SJSA1 (cell line): ENCODE measurements at places on chromosomes 6 and 20. TPM values are rescaled to one million over a fixed set of nuclear protein-coding genes. Genes with fewer than 3 reads are reported as not detected.

Gene RSPH4A
- 0.05 TPM in 1 of 2 replicates, not detected in the other for total RNA-seq

Gene LAMA5
- total RNA-seq, result 3.2 and 3.6 TPM in 2 replicates

Gene STMND1
- 1.00 TPM in 1 of 2 replicates, not detected in the other for total RNA-seq

Gene ASIP
- not detected in 2 replicates for total RNA-seq

Gene BPIFB2
- not detected in 2 replicates for total RNA-seq

Gene RAD21L1
- total RNA-seq, result 0.19 and 0.29 TPM in 2 replicates

Gene CAGE1
- total RNA-seq, result 0.08 TPM in 1 of 2 replicates, not detected in the other

Gene RGL2
- 24.5 and 35.7 TPM in 2 replicates for total RNA-seq

GRCh38 chr20:54284928-54285704 lies 77.2 kb downstream of the PFDN4 start:
- peak; percentile 54 for DNase-seq

- no peak for DNase-seq
Measured at GRCh38 chr6:1143655-1144054, 168.2 kb upstream of the FOXQ1 start.

DNA sequence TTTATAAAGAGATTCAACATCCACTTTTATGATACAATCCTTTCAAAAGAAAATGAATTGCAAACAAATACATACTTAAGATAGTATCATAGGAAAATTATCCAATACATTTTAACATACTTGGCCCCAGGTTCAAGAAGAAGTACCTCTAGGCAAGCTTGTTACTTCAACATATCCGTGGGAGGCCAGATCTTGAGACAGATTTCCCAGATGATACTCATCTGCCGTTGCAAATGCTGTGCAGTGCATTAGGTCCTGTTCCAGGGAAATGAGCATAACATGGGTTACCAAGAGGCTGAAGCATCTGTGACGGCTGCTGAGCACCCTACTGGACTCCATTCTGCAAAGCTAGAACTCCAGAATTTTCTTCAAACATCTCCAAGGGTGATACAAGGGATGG lies 15.6 kb downstream of the RMND1 start:
- no peak for DNase-seq

DNA sequence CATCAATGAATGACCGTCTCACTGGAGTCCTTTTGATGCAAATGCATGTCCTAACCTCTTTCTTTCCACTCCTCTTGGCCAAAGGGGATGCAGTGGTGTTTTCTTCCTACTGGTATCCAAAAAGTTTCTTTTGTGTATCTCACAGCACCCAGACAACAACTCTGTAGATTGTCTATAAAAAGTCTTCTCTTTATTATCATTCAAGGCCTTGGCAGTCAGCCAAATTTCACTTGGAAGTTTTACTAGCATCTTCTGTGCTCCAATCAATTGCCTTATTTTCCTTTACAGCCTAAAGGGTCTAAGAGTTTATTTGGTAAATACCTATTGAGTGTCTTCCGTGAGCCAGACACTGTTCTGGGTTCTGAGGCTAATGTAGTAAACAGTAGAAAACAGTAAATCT lies 150.2 kb upstream of the RNF217 start:
- no peak for DNase-seq

GRCh38 chr6:57242505-57242904 lies 20.4 kb upstream of the RAB23 start:
- no peak for DNase-seq

DNA sequence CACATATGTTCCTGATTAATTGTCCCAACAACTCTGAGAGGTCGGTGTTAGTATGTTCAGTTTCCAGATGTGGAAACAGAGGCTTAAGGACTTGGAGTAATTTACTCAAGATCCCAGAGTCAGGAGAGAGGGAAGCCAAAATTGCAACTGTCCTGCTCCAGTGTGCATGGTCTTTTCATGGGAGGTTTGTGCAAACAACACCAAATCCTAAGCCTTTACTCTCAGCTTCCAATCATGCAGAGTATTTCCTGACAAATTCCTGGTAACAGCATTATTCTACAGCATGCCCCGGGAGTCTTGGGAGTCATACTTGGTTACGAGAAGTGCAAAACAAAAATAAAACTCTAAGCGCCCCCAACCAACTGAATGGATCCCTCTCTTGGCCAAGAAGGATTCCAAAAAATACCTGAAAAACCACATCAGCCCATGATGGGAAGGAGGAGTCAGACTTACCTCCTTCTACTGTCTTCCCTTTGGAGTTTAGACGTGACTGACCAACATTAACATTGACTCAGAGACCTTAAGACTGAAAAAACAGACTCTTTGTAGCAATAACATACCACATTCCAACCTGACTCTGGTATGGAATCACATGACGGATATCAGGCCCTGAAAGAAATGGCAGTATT lies 30.8 kb upstream of the PPP1R3G start:
- DNase-seq, result no peak

- no peak for DNase-seq
Measured at GRCh38 chr6:108838101-108838717, 10.0 kb upstream of the ARMC2 start.

GRCh38 chr6:157982102-157982562 lies 469 bp downstream of the SYNJ2 start:
- no peak for DNase-seq

- no peak for DNase-seq
Measured at GRCh38 chr6:36853325-36853724, 14.1 kb upstream of the CPNE5 start.

DNA sequence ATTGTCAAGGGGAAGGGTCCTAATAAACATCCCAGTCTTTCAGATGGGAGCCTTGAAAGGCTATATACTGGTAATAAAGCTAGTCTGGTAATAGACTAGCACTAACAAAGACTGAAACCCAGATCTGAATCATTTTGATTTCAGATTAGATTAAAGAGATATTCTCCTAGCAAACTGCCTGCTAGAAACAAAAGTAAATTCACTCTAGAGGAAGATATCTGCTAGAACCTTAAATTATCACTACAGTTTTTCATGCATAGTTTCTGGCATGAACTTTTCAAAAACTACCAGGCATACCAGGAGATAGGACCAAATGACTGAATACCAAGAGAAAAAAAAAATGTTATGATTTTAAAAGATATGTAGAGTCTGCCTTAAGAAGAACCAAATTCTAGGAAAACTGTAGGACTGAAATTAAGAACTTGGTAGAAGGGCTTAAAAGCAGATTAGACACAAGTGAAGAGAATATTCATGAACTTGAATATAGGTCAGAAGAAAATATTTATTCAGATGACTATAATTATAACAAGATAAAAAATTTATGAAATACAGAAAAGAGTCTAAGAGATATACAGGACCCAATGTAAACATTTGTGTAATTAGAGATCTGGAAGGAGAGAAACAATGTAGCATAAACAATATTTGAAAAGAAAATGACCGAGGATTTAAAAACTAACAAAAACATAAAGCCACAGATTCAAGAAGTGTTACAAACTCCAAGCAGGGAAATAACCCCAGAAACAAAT lies 141.6 kb downstream of the FOXO3 start:
- no peak for DNase-seq

DNA sequence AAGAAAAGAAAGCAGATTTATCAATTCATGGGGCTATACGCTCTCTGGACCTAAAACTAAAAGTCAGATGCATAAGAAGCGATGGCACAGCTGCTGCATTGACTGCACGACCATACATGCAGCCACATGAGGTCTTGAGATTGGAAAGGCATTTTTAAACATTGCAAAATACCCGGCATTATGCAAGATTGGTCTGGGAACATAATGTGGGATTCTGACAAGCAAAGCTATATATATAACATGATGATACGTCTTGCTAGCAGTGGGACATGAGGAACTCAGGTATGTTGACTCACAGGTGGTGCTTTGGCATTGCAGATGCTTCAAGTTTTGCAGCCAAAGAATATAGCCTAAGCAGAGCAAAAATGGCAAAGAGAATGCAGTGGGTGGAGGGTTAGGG lies 55.1 kb downstream of the SAMD3 start:
- DNase-seq, result no peak

- DNase-seq, result no peak
Measured at GRCh38 chr6:140850438-140850837, 1282.3 kb upstream of the GJE1 start.

DNA sequence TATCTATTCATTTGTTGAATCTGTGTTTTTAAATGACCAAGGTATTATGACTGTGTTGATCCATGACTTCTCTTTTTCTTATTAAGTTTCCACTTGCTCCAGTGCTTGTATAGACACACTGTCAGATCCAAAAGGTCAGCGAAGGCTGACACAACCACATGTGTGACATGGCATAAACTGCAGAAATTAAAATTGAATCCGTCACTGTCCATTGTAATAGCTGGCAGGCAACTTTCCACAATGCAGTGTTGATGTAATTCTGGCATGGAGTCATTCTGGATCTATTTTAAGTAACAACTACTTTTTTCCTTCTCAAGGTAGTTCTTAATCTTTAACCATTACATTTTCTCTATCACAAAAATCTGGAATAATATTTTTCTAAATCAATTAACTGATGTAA lies 145.3 kb downstream of the AIG1 start:
- DNase-seq, result no peak

- DNase-seq, result no peak
Measured at GRCh38 chr6:144215402-144215931, 65.2 kb downstream of the STX11 start.

DNA sequence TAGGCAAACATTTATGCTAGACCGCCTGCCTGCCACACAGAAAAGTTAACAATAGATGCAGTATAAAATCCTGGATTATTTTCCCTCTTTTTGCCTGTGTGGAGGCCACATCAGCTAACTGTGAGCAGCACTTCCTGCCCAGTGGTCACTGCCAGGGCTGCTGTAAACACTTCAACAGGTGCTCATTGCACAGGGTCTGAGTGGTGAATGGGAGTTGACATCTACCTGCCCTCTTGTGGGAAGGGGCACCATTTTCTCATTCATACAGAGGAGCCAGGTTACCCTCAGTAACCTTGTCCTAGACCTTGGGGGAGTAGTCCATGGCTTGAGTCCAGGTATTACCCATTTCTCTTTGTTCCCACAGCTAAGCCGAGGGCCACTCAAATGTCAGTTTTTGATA lies 235.3 kb downstream of the TMEM242 start:
- no peak for DNase-seq

GRCh38 chr6:166333172-166333995 lies 9.0 kb downstream of the SFT2D1 start:
- DNase-seq, result no peak

DNA sequence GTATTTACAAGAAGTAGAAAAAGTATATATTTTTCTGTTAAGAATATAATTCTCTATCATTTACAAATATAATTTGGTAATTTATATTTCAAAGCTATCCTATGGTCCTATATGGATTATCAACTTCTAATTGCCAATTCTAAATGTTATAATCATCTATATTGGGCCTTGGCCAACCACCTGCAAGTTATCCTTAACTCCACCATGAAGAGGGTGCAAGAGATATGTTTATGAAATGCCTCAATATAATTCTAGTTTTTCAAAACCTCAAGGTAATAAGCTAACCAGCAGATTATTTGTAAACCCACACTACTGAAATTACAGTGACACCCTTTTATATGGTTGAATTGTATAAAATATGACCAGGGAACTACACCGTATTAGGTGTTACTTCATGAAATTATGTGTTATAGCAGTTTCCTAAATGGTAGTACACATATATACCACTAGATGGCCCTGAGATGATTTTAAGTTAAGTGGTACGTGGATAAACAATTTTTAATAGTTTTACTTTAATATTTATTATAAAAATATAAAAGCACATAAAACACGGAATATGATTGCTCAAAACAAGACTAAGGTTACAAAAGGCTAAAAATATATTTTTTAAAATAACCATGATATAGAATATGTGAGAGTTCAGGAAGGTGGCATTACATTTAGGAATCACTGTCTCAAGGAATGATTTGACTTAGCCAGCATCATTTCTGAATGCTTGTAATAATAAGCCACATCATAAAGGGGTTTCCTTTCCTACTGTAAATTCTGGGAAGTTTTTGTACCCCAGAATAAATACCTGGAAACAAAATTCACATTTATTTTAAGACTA lies 9.8 kb upstream of the PNISR start:
- no peak for DNase-seq

- DNase-seq, result no peak
Measured at GRCh38 chr6:20188630-20189075, 23.6 kb downstream of the MBOAT1 start.

- no peak for DNase-seq
Measured at GRCh38 chr6:118163542-118163941, 256.5 kb downstream of the SLC35F1 start.

- no peak for DNase-seq
Measured at GRCh38 chr6:38067263-38067980, 247.9 kb downstream of the ZFAND3 start.

DNA sequence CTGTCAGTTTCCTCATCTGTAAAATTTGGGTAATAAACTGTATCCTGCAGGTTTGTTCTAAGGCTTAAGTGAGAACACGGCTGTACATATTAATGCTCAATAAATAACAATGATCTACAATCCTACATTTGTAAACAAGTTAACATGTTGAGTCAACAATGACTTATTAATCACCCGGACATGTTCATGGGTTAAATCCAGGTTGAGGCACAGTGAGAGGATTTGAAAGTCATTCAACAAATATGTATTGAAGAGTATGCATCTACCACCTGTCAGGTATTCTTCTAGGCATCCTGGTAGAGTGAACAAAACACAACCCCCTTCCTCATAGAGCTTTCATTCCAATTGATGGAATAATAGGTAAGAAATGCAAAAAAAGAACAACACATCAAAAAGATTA lies 554.7 kb upstream of the SLC35B3 start:
- no peak for DNase-seq

- DNase-seq, result no peak
Measured at GRCh38 chr6:79872986-79873385, 74.4 kb downstream of the ELOVL4 start.

DNA sequence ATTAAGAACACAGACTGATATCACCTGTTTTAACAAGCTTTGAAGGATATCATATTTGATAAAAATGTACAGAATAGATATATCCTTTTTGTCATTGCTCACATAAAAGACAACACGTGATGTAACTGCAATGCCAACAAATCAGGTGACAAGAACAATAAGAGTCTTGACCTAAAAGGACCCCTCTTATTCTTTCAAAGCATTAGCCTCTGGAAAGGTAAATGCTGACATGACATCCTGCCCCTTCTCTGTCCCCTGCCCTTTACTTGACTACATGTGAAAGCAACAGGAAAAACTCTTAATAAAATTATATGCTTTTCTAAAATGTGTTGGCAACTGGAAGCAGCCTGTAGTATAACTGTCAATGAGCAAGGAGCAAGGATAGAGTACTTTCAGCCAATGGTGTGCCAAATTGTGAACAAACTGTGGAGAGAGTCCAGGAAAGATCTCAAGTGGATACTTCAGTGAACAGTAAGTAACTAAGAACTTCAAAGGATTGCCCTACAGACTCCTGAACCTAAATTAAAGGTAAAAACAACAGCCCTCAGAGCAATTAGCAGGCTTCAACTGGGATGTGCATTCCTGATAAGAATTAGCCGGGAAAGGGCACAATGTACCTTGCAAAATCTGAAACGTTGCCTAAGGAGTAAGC lies 16.3 kb downstream of the PTPRK start:
- no peak for DNase-seq

- DNase-seq, result no peak
Measured at GRCh38 chr6:12769556-12770256, 53.1 kb downstream of the PHACTR1 start.
